Pancreas (tissue), 10 donors: ENCODE measurements at places on chromosomes 6 and 20. TPM values are rescaled to one million over a fixed set of nuclear protein-coding genes. Genes with fewer than 3 reads are reported as not detected.

- no peak for DNase-seq
Observed at GRCh38 chr20:25623225-25623735, 534 bp downstream of the NANP start.

C20orf141 gene
- not detected for total RNA-seq

DNA sequence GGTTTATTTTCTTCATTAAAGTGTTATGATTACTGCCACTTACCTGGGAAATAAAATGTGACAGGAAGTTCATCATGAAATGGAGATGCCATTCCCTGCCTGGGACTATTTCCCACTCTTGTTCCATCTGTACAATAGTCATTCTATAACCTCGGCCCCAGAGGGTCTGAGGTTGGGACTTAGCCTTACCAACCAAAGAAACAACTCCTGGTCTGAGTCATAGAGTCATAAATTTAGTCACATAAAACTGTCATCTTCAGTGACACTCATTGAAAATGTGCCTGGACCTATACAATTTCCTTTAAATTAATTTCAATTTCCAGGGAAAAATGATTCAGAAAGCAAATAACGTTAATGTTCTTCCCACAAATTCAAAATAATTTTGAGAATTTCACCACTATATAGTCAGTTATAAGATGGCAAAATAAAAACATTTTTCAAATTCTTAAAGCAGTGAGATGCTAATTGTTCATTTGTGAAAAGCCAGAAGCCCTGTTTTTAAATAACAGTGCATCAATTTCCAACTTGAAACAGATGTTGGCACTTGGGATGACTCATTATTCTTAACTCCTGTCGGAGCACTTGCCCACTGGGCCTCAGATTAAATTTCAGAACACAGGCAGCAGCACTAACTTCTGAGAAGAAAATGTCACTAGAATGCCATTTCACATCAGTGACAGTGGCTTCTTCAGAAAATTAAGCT lies 201.2 kb upstream of the SMLR1 start:
- no peak for DNase-seq

DNA sequence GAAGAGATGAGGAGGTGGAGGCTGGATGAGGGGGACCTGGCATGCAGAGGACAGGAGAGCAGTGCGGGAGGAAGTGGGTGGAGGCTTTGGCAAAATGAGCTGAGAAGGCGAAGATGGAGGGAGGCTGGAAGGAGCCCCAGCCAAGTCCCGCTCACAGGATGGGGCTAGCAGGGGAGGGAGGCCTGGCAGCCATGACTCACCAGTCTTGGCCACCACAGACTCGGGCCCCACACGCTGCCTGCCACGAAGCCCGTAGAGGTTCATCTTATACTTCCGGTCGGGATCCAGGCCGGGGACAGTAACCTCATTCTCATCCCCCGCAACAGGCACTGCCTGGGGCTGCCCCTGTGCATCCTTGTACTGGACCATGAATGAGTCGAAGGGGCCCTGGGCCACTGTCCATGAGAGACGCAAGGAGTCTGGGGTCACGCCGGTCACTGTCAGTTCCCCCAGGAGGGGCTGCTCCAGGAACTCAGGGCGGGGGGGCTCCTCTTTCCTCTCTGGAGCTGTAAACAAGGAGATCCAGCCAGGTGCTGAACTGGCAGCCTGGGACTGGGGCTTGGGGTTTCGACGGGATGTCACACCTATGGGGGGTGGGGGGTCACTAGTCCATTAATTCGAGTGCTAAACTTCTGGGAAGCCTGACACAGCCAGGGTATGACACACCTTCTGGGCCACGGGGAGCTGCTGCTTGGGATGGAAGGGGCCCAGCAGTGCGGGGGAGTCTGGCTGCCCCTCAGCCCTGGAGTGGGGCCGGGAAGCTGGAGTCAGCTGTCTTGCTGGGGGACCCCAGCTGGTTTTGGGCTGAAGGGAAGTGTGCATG lies 27.8 kb downstream of the TNXB start:
- DNase-seq: no peak

DNA sequence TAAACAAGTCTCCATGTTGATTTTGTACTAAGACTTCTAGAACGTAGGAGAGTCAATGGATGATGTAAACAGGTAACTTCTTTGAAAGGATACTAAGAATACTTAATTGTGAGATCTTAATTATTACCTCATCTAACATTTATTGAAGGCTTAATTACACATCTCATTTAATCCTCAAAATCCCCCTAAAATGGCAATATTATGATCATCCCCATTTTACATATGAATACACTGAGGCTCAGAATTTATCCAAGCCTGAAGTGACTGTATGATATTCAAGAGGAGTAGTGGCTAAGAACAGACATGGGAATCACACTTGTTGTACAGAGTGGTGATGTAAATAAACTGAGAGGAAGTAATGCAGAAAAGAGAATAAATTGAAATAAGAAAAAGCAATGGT lies 22.9 kb downstream of the NOL7 start:
- DNase-seq: no peak

DNA sequence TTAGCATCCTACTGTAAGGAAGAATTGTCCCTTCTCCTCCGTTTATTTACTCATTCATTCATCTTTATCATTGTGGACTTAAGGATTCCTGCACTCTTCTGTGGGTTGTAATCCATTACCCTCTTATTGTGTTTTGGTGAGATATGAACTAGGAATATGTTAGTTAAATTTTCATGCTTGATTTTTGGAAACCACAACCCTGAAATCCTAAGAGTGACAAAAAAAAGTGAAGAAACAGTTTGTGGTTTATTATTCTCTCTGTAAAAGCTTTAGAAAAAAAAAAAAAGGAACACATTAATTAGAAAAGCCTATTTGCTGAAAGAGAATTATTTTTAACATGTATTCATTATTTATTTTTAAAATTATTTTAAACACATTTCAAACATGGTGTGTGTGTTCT lies 36.7 kb upstream of the INSM1 start:
- no peak for DNase-seq

GRCh38 chr6:35804996-35805736 lies at the start of gene LHFPL5:
Gene LHFPL5, plus strand, starts transcription at chr6:35805352. Its CDS starts 319 bp downstream, at chr6:35805671.
- peak; percentile 86 for DNase-seq

STX11 gene
- total RNA-seq: 2.6 TPM

DNA sequence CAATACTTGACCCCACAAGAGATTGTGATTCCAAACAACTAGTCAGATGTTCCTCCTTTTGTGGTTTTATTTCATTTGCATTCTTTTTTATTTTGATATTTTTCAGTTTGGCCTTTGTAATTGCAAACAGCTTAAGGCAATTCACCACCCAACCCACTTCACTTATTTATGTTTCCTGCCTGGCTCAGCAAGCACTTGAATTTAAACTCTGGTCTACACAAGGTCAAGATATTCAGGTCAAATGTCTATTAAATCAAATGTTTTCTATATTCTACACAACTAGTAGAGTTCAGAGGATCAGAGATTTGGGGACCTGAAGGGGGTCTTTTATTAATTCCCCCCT lies 100.1 kb downstream of the SGK1 start:
- DNase-seq: no peak

- no peak for DNase-seq
Observed at GRCh38 chr6:115221198-115221597, 839.5 kb downstream of the FRK start.

- DNase-seq: no peak
Observed at GRCh38 chr6:106473812-106474211, 113.3 kb downstream of the CRYBG1 start.

DNA sequence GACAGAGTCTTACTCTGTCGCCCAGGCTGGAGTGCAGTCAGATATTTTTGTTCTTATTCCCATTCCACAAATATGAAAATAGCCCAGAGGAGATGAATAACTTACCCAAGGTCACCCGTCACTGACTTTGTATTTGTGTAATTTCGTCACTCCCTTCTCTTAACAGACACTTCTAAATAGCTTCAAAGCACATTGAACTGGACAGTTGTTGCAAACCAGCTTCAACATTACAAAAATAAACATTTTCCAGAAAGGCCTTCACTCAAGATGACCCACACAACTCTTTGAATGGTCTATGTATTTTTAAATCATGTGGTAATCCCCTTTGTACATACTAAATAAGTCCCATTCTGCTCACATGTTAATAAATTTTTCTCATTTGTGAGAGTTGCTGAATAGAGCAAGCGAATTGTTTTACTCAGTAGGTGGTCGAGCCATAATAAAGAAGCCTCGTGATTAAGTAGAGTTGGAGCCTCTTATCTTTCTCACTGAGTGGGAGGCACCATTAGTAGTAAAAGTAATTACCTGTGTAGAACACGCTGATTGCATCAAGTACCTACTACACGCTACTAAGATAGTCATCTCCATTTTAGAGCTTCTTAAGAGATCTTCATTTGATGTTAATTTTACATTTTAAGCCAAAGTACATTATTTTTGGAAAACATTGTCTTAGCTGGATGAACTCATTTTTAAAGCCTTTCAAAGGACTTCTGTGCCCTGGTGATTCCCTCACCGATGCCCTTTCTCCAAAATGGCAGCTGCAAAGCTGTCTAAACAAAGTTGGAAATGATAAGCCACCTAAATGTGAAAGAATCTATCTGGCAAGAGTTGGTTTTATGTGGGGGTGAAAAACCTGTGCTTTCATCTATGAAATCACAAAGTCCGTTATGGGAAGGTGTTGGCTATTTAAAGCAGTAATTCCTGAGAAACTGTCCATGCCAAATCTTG lies 110.0 kb downstream of the TSHZ2 start:
- no peak for DNase-seq
